ENCODE measurements at places on chromosomes 1 and 21.
A peak's percentile ranks its signal among the peaks of the same experiment; 100 is the strongest.

DNA sequence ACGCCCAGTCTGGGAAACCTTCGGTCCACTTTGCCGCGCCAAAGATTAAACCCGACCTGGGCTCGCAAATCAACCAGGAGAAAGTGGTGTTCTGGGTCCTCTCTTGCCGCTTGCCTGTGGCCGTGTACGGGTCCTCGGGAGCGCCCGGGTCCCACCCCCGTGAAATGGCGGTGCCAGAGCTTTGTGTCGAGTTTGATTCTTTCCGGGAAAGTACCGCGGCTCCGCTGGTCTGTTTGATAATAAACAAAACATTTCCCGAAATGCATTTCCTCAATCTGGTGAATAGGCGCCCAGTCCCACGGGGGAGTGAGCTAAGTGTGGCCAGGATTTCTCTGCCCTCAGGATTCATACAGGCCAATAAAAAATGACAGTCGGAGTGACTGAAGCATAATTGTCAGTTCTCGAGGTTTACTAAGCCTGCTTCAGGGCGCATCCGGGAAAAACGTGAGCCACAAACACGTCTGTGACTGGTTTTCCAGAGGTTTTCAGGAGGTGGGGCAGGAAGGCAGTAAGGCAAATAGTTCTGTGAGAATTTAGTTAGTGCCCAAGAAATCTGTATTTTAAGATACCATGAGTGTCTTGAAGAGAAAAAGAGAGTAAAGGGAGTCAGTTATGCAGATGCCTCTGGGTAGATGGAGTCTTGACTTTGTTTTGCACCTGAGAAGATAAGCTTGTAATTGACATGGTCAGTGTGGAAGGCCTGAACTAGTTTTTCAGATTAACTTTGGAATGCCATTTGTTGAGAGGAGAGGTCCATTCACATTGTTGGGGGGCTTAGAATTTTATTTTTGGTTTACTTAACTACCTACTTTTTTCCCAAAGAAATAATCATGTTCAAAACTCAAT, 675 bp downstream of the IFNAR1 start:
- peak; percentile 65 for DNase-seq

DNA sequence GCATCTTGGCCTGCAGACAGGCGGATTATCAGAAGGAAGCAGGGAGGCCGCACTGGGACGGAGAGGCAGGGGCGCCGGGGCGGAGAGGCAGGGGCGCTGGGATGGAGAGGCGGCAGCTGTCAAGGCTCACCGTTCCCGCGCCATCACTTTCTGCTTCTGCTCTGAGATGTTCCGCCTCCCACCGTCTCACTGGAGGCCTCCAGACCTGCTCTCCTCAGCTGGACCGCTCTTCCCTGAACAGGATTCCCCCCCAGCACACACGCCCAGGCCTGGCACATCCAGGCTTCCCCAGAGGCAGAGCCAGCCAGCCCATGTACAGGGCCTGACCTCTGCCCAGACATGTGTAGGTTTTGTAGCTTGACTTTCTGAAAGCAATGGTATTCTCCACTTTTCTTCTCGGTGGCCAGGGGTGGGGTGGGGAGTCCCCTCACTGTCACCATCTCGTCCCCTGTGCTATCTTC, 84.1 kb downstream of the RIPK4 start:
- no peak for DNase-seq

GRCh38 chr1:59557549-59557885, 257.2 kb upstream of the HOOK1 start:
- no peak for DNase-seq

DNA sequence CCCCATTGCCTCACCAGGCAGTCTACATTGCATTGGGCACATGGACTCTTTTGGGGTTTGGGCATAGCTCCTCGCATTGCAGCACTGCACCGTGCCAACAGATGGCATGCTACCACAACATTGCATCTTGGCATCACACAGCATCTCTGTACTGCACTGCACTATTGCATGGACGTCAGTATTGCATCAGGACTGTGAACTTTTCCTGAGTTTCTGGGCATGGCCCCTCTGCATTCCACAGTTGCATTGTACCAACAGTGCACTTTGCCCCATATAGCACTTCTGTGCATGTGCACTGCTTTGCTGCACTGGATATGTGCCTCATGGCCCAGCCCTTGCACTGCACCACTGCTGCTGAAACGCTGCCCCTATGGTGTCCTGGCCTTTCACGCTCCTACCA, 9.6 kb downstream of the PTPRU start:
- DNase-seq: no peak

GRCh38 chr1:76820028-76820427, 47.3 kb upstream of the ST6GALNAC5 start:
- no peak for DNase-seq

- DNase-seq: no peak
Measured at GRCh38 chr1:227006226-227006796, 66.2 kb downstream of the COQ8A start.

GRCh38 chr1:157495285-157495684, 57.0 kb downstream of the FCRL5 start:
- DNase-seq: no peak

DNA sequence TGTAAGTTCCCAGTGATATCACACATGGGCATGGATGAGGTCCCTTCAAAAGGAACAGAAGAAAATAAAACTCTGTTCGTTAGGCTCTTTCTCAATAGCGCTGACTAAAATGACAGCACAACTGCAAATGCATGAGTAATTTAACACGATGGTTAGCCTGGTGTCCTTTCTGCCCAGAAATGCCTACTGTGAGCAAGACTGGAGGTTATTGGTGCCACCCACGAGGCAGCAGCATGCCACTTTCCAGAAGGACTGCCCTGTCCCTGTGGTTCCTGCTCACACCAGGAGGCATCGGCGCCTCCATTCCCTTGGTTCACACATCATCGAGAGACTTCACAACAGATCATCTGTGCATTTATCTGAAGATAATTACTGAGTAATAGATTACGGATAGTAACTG, 26.2 kb downstream of the VPS26C start:
- DNase-seq: no peak

GRCh38 chr1:109078317-109078716, 2.5 kb upstream of the TAF13 start:
- DNase-seq: no peak

Data from prostate gland (tissue), 2 donors.